Activated naive CD4-positive, alpha-beta T cell treated with anti-CD3 and anti-CD28 coated beads for 36 hours (primary cell): ENCODE measurements at places on chromosomes 16 and 17.

DNA sequence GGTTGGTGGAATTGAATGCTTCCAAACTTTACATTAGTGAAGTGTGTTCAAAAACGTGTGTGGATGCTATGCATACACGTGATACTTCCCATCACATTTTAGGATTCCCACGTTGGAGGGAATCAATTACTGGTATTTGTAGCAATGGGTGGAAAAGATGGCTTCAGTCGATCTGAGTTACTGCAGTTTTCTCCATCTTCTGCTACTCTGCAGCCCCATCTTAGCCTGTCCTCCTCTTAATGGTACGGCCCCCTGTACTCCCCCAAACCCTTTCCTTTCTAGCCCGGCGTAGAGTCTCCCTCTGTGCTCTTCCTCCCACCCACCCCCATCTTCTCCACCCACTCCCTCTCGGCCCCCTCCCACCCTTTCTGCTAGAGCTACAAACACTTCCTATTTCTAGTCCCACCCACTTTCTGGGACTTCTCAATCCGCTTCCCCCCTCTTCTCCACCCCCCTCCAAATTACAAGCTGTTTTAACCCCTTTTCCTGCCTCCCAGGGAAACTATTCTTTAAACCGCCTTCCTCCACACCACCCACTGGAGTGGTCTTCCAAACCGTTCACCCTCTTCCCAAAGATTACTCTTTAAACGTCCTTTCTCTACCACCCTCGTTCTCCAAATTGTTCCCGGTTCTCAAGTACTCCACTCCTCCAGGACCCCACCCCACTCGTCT lies 1.1 kb downstream of the CHTF8 start:
- peak; percentile 14 for DNase-seq

DNA sequence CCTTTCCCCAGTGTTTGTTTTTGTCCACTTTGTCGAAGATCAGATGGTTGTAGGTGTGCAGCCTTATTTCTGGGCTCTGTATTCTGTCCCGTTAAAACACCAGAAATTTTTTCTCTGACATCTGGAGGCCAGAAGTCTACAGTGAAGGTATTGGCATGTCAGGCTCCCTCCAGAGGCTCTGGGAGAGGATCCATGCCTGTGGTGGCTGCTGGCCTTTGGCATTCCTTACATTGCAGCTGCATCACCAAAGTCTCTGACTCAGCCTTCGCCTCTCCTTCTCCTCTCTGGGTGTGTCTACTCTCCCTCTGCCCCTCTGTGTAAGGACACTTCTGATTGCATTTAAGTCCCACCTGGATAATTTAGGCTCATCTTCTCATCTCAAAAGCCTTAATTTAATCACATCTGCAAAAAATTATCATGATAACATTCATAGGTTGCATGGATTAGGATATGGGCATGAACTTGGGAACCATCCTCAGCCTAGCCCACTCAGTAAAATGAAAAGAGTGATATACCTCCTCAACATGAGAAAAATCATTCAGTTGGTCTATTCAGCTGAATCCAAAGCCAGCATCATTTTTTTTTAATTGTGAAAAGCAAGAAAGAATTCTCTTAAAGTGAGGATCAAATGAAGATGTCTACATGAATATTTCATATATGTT lies 78.0 kb downstream of the MAP2K6 start:
- DNase-seq, result no peak

DNA sequence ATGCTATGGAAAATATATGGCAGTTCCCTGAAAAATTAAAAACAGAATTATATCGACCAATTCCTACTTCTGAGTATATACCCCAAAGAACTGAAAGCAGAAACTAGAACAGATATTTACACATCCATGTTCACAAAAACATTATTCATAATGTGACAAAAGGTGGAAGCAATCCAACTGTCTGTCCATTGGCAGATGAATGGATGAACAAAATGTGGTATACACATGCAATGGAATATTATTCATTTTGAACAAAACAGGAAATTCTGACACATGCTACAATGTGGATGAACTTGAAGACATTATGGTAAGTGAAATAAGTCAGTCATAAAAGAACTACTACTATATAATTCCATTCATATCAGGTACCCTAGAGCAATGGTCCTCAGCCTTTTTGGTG lies 263.5 kb upstream of the AXIN2 start:
- DNase-seq, result no peak

DNA sequence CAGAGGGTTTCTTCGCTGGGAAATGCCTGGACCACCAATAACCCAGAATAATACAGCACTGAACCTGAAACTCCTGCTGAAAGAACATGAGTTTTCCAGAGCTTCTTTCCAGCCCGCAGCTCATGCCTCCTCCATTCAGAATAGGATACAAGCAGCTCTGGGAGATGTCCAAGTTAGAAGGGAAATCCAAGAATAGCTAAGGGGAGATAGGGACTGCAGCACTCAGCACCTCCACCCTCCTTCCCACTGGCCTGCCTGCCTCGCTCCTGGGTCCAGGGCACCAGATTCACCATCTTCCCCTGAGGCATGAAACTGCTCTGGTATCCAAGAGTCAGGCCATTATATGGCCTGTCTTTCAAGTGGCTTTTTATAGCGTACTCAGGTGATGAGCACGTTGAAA lies 4.1 kb downstream of the KRT31 start:
- DNase-seq, result no peak
